ENCODE measurements at places on chromosomes 6 and 20.

DNA sequence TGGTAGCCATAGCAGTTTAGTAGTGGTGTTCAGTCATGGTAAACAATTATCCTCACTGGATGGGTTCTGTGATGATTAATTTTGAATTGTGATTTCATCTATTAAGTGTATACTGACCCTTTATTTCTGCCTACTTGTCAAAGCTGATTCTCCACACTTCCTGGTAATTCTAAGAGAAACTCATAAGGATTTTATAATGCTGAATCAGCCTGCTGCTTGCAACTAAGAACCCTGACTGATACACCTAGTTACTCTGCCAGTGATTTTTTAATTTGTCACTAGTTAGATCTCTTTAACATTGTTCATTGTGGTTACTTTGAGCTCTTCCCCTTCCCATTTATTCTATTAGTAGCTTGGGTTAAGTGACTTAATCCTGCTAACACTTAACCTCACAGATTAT lies 8.6 kb downstream of the CDC40 start:
- no peak for DNase-seq

DNA sequence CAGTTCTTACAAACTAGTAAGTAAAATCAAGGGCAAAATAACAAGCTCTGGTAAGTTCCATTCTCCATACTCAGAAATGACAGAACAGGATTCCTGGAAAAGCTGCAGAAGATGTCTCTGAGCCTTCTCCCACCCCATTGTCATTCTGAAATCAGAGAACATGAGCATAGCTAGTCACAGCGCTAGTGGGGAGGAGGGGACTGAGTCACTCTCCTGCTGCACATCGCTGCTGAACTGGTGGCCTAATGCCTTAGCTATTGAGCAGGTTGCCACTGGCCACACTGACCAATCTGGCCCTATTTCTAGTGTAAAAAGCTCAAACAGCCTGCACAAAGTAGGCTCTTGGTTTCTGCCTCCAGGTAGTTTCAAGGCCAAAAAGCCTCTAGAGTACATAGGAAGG lies 26.1 kb upstream of the RIPPLY2 start:
- DNase-seq: no peak

GRCh38 chr6:158237656-158238055 lies 69.5 kb downstream of the GTF2H5 start:
- no peak for DNase-seq

DNA sequence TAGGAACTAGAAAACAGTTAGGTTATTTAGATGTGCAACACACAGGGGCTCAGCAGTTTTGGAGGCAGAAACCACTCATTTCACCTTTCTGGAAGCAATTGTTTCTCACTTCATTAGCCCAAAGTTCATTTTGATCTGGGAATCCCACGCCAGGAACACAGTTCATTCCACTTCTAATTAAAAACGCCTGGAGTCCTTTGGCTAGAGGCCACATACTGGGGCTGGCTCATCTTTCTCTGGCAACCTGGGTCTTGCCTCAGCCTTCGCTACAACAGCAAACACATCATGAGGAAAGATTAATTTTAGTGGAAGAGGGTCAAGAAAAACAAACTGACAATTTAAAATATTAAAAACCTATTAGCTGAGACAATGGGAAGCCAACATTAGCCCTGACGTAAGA lies 69.7 kb downstream of the RFPL4B start:
- peak; percentile 73 for DNase-seq

GRCh38 chr6:162777091-162777490 lies 49.3 kb downstream of the PACRG start:
- no peak for DNase-seq

DNA sequence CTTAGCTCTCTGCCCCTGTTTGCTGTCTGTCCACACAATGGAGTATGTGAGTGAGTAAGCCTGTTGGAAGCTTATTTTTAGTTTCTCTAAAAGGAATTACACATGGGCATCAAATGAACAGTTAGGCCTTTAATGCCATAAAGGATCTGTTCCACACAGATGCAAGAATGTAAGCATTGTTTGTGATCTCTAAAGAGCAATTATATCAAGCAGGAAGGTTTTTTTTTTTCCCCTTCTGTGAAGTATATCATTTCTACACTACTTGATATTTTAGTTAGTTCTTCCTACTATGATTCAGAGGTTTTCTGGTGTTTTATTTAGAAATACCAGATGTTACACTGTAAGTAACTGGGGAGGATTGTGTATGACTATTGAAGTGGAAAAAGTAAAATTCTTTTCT lies 627.5 kb downstream of the COL12A1 start:
- DNase-seq: no peak

DNA sequence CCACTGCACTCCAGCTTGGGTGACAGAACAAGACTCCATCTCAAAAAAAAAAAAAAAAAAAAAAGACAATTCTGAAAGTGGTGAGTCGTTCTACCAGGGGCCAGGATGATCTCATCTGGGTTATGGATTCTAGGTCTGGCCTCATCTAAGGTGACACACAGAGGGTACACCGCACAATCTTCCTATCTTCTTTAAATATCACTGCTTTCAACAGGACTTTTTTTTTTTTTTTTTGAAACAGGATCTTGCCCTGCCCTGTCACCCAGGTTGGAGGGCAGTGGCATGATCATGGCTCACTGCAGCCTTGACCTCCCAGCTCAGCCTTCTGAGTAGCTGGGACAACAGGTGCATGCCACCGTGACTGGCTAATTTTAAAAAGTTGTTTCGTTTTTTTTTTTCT lies 67.7 kb downstream of the SLC16A10 start:
- DNase-seq: no peak

GRCh38 chr6:12048609-12049008 lies 36.5 kb downstream of the HIVEP1 start:
- no peak for DNase-seq

GRCh38 chr20:10469056-10469455 lies 34.0 kb downstream of the SLX4IP start:
- no peak for DNase-seq

DNA sequence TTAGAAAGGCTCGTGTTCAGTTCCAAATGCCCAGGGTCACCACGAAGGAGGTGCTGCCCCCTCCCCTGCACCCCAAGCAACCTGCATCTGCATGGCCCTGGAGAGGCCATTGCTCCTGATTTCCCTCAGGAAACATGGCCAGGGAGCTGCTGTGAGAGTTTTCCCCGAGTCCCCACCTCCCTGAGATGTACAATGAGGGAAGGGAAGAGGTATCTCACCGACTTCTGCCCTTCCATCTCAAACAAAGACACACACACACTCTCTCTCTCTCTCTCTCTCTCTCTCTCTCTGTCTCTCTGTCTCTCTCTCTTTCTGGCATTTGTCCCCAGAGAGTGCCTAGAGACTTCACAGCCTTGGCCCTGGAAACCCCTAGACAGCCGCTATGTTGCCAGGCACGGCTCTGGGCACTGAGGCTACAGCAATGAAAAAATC lies 120.4 kb downstream of the MRPL14 start:
- DNase-seq: peak; percentile 34

DNA sequence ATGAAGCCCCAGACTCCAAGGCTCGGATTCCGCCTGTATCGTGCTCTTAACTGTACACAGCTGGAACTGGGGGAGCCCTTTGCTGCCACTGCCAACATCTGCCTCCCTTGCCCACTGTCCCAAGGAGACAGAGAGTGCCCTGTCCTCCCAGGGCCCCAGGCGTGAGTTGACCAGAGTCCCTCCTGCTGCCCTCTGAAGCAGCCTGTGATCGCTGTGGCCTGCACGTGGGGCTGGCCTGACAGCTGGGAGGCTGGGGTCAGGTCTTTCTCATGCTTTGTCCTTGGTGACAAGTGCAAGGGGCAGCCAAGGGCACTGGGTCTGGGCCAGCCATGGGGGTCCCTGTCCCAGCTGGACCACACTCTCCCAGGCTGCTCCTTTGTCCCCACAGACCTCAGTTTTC lies 44.3 kb downstream of the KIAA1755 start:
- no peak for DNase-seq

DNA sequence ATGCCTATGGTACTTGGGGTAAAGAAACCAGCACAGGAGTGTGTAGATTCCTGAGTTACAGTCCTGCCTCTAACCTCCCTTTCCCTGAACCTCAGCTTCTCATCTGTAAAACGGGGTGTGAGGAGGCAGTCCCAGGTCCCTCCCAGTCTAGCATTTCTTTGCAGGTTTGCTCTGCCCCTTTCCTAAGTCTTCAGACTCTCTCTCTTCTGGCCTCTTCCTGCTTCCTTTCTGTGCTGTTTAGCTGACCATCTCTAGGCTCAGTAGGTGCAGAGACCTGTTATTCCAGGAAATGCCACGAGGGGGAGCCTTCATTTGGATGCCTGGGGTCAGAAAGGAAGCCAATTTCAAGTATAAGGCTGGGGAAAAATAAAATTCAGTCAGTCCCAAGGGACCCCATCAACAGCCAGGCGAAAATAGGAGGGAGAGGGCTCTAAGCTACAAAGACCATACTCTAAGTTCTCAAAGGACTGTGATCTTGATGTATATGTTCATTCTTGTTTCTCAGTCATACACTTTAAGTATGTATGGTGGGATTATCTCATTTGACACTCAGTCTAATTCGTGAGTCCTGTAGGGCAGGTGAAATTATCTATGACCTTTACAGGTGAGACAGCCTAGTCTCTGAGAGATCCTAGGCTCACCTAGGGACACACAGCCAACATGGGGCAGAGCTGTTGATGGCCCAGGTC lies 89.1 kb downstream of the NCR2 start:
- DNase-seq: peak; percentile 82

GRCh38 chr6:19167251-19167650 lies 669.9 kb upstream of the ID4 start:
- no peak for DNase-seq

DNA sequence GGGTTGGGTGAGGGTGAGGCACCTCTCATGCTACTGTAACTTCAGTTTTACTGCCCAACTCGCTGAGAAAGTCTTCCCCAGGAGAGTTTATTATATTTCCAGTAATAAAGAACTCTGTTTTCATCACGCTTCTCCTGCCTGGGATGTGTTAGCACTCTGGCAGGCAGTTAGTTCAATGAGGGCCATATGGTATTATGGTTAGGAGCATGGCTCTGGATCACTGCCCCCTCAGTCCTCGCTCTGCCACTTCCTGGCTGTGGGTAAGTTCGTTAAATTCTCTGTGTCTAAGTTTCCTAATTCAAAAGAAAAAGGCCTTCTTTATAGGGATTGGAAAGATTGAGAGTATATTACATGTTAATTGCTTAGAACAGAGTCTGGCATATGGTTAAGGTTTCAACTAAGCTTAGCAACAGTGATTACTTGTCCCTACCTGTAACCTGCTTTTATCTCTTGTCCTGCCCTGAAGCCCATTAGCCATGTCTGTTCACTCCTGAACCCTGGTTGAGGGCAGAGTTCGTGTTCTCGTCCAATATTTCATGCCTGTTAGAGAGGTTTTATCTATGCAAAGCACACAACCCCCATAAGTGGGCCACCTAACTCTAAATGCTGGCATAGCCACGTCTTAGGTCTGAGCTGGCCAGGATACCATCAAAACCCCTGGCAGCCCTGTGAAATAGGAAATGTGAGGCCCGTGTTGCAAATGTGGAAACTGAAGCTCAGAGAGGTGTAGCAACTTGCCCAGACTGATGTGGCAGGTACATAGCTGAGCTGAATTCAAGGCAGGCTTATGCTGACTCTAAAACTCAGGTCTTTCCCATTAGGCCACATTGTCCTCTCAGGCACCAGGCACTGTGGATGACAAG lies 342.5 kb upstream of the JARID2 start:
- DNase-seq: no peak

GRCh38 chr6:148521586-148521985 lies 178.9 kb downstream of the SASH1 start:
- no peak for DNase-seq

GRCh38 chr6:6645261-6645917 lies 56.9 kb downstream of the LY86 start:
- DNase-seq: no peak

- no peak for DNase-seq
Measured at GRCh38 chr6:448296-449056, 56.9 kb downstream of the IRF4 start.

DNA sequence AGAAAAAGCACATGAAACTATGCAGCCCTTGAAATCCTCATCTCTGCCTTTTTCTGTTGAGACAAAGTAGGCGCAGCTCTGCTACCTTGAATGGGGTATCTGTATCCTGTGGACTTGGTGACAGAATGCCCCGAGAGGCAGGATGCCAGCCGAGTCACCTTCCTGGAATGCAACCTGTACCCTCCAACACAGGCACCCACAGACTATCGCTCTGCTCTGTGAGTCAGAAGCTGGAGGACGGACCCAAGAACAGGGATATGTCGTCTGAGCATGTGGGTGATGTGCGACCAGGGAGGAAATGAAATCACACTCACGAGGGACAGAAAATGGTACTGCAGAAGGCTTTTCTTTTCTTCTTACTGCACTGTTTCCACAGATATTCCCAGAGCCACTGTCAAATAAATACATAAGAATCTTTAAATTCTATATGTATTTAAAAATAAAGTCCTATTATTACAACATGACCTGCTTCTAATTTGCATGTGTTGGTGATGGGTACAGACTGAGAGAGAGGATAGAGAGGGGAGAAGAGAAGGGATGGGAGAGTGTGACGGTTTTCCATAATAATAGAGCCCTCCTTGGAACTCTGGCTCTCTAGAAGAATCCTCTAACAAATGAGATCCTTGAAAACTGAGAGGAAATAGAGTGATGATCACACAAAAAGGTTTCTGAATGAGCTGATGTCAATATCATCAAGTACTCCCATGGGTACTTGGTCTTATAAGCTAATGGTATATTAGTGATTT lies 308.1 kb downstream of the FOXC1 start:
- no peak for DNase-seq

GRCh38 chr6:50829049-50829448 lies 10.4 kb downstream of the TFAP2B start:
- DNase-seq: no peak

DNA sequence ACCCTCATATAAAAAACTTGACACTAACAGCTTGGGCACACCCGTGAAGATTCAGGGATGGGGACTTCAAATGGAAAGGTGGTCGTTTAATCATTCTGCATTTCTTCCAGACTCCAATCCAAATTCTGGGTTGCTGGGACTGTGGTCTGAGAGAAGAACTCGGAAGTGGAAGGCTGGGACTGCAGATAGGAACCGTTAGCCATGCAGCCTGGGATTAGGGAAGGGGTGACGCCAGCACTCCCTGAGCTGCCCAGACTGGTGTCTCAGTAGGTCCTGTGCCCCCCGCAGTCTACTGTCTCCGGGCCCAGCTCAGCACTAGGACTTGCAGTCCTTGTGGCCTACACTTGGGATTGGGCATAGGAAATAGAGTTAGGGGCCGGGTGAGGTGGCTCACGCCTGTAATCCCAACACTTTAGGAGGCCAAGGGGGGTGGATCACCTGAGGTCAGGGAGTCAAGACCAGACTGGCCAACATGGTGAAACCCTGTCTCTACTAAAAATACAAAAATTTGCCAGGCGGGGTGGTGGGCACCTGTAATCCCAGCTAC lies 511 bp upstream of the CLIC1 start:
- no peak for DNase-seq

- DNase-seq: no peak
Measured at GRCh38 chr6:8149350-8149749, 47.0 kb upstream of the EEF1E1 start.

DNA sequence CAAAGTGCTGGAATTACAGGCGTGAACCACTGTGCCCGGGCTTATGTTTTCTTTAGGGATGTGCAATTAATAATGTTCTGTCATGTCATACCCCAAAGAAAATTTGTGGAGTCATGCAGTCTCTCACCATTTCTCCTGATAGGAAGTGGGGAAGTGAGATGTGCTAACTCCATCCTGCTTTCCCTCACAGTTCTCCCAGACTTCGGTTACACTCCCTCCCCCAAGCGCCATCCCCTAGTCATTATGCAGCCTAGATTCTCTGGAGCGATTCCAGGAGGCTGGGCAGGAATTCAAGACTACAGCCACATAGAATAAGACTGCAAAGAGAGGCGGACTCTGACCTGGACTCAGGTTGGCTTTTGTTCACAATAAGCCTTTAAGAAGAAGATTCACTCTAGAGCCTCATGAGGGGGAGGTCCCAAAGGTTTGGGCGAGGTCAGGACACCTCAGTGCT lies 271.4 kb downstream of the ALDH8A1 start:
- no peak for DNase-seq
